ENCODE measurements at places on chromosomes 6 and 20. TPM values are rescaled to one million over a fixed set of nuclear protein-coding genes. Genes with fewer than 3 reads are reported as not detected.

Gene COL11A2
- 0.42 TPM for total RNA-seq

Gene DLL1
- not detected for total RNA-seq

Gene LSM14B
- 33.2 TPM for total RNA-seq

Gene LGSN
- total RNA-seq, result not detected
